Stimulated activated CD8-positive, alpha-beta memory T cell treated with anti-CD3 and anti-CD28 coated beads, Interleukin-2, amount 100 ng/mL, for 1 hour (primary cell): ENCODE measurements at places on chromosomes 6 and 20.

- DNase-seq = no peak
These were observed 88.5 kb downstream of the TBC1D7 start for GRCh38 chr6:13239530-13240455.

GRCh38 chr6:127567476-127567875 is 9.5 kb upstream of the C6orf58 start:
- no peak for DNase-seq

- no peak for DNase-seq
These were observed 15.9 kb upstream of the FYN start for GRCh38 chr6:111888928-111889695.

- no peak for DNase-seq
These were observed 489.8 kb upstream of the MANEA start for GRCh38 chr6:95087394-95088097.

DNA sequence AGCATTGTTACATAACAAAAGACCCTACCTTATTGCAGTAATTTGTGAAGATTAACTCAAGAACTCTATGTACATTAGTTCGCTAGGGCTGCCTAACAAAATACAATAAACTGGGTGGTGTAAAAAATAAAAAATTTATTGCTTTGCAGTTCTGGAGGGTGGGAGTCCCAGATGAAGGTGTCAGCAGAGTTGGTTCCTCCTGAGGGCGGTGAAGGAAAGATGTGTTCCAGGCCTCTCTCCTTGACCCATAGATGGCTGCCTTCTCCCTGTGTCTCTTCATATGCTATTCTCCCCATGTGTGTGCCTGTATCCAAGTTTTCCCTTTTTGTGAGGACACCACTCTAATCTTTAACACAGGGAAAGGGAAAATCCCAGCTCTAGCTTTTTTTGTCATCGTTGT is 305 bp upstream of the VNN1 start:
- DNase-seq = no peak

DNA sequence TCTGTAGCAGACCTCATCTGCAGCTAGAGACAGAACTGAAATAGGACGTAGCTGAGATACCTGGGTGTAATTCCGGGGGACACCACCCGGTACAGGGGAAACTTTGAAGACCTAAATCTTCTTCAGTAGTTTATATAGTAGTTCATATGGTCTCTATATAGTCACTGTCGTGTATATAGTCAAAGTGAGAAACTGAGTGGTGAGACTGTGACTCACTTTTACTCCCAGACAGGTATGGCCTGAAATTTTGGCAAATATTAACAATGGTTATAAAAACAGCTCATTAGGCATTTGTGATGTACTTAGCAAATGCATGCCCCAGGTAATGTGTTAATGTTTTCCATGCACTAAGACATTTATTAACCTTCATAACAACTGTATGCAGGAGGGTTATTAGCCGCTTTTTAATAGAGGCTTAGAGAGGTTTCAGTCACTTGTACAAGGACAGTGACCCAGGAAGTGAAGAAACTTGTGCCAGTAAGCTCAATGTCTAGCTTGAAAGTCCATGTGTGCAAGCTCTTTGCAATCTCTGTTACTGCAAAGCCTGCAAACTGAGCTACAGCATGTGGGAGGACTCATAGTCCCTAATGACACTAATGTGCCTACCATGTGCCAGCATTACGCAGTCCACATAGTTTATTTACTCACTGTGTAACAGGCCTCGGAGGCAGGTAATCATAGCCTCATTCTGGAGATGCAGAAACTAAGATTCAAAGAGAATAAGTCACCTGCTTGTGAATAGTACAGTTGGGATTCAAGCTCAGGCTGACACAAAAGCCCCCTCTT is 165.4 kb upstream of the CHD6 start:
- DNase-seq = no peak

DNA sequence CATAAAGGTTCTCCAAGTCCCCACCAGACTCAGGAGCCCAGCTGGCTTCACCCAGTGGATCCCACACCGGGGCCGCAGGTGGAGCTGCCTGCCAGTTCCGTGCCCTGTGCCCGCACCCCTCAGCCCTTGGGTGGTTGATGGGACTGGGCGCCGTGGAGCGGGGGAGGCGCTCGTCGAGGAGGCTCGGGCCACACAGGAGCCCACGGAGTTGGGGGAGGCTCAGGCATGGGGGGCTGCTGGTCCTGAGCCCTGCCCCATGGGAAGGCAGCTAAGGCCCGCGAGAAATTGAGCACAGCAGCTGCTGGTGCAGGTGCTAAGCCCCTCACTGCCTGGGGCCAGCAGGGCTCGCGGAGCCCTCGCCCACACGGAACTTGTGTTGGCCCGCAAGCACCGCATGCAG is 234.4 kb upstream of the HSF2 start:
- DNase-seq = no peak

GRCh38 chr20:25324412-25324811 is 66.2 kb downstream of the ABHD12 start:
- DNase-seq = no peak

GRCh38 chr6:97029552-97029951 is 105.0 kb downstream of the KLHL32 start:
- DNase-seq = no peak

DNA sequence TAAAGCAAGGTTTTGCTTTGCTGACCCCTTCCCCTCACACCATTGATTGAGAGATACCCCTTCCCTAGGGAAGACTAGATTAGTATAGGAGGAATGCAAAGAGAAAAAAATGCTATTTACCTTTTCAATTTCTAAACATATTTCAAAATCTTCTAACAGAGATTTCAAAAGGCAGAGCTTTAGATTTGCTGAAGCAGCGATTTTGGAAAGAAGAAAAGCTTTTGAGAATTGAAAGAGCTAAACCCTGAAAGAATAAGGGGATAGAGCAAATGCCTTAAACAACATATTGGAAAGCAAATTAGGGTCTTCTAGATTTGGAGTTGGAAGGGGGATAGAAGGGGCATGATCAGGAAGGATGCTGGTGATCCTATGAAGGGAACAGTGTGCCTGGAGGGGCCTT is 46.5 kb upstream of the KLHL31 start:
- no peak for DNase-seq

GRCh38 chr20:59173938-59174491 is 10.4 kb downstream of the ZNF831 start:
- no peak for DNase-seq
